ENCODE measurements at places on chromosomes 6 and 20. TPM values are rescaled to one million over a fixed set of nuclear protein-coding genes. Genes with fewer than 3 reads are reported as not detected.

- DNase-seq: peak; percentile 75
- H3K4me1 ChIP-seq: peaks cover 13% of the 10 kb centered on the region
- H3K27me3 ChIP-seq: peaks cover 69% of the 10 kb centered on the region
- no peaks in the 10 kb centered on the region for H3K36me3 ChIP-seq
Measured at GRCh38 chr20:2768632-2769015, 31.8 kb downstream of the CPXM1 start.

TCP11 gene
- 0.72 TPM for total RNA-seq

GRCh38 chr6:70811788-70812187 lies 144.1 kb downstream of the SMAP1 start:
- no peaks in the 10 kb centered on the region for H3K36me3 ChIP-seq
- no peak for DNase-seq
- H3K4me3 ChIP-seq: no peak overlapping the region
- no peaks in the 10 kb centered on the region for H3K4me1 ChIP-seq

GRCh38 chr6:155832596-155832995 lies 377.0 kb upstream of the NOX3 start:
- no peak overlapping the region for H3K27ac ChIP-seq
- DNase-seq: no peak
- no peaks in the 10 kb centered on the region for H3K4me1 ChIP-seq

GRCh38 chr6:107641071-107641470 lies 151.2 kb downstream of the SOBP start:
- no peak for DNase-seq
- no peaks in the 10 kb centered on the region for H3K36me3 ChIP-seq
- H3K4me1 ChIP-seq: peaks cover 4% of the 10 kb centered on the region
- H3K27me3 ChIP-seq: peaks cover 2% of the 10 kb centered on the region

- no peaks in the 10 kb centered on the region for H3K36me3 ChIP-seq
- no peak overlapping the region for H3K27ac ChIP-seq
- no peak overlapping the region for H3K4me3 ChIP-seq
- no peak for DNase-seq
Measured at GRCh38 chr6:99779631-99780555, 173.3 kb downstream of the PRDM13 start.

- H3K4me3 ChIP-seq: no peak overlapping the region
- H3K27ac ChIP-seq: peak overlapping the region; percentile 92
- peaks cover 31% of the 10 kb centered on the region for H3K4me1 ChIP-seq
- H3K27me3 ChIP-seq: no peaks in the 10 kb centered on the region
Measured at GRCh38 chr6:127939442-127940066, 38.7 kb upstream of the THEMIS start.
